Activated CD8-positive, alpha-beta memory T cell treated with anti-CD3 and anti-CD28 coated beads for 24 hours (primary cell): ENCODE measurements at places on chromosomes 1 and 21.

DNA sequence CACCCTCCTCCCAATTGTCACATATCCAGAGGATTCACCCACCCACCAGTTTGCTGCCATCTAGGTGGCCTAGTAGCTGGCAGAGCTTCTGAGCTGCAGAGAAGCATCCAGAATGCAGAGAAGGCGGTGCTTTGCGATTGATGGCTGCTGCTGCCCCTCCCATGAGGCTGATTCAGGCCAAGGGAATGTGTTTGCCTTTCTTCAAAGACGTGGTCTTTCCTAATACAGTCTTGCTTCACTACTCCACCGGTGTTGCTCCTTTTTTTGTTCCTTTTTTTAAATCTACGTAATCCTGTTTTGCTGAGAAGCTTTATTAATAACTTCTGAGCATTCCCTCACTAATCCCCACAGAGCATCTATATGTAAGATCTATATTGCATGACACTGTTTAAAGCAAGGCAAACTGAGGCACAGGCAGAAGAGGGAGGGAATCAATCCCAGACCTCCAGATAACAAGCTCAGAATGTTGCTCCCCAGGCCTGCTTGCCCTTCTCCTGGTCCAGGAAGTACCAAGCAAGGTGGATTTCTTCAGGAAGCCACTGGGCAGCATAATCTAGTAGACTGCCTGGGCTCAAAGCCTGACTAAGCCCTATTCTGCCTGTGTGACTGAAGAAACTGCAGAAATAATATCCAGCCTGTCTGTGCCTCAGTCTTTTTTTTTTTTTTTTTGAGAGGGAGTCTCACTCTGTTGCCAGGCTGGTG is 275.5 kb upstream of the FMN2 start:
- DNase-seq, result no peak

DNA sequence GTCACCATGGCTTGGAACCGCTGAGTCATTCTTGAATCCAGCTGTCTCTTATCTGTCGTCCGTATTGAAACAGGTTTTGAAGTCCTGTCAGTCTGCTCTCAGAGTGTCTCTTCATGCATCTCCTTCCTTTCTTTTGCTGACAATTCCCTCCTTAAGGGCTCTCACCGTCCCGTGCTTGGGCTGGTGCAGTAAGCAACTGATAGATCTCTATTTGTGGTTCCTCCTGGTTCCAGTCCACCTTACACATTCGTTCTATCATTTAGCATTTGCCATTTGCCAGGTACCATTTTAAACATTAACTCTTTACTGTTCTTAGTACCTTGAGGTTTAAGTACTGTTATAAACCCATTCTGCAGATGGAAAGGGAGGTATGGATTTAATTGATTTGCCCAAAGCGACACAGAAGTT is 88.9 kb downstream of the DYRK1A start:
- DNase-seq, result no peak

DNA sequence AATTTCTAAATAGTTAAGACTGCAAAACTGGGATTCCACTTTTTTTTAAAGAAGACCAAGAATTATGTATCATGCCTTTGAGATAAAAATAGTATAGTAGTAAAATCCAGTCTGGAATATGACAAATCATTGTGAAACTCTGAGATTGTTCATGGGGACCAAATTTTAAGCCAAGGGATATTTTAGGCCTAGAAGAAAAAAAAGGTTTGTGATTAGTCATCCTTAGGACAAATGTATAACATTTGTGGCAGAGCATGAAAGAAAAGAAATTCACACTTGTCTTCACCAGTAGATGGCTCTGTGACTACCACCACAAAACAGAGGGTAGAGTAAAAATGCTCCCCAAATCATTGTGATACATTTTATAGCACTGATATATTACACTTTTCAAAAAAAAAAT is 226.1 kb downstream of the KCTD3 start:
- no peak for DNase-seq

- no peak for DNase-seq
Measured at GRCh38 chr1:65083263-65083896, 64.6 kb upstream of the AK4 start.

DNA sequence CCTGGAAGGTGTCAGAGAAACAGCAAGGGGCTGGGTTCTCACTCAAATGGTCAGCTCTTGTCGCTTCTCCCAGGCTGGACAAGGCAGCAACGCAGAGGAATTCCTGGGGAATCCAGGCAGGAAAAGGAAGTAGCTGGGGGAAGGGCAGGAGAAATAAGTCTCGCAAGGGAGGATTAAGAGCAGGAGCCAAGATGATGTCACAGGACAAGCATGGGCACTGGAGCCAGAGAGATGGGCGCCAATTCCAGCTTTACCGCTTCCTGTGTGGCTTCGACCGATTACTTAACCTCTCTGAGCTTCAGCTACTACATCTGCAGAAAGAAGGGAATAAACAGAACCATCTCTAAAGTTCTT is 70.5 kb downstream of the SSBP3 start:
- no peak for DNase-seq

GRCh38 chr1:11533790-11534787 is 55.1 kb downstream of the DISP3 start:
- no peak for DNase-seq

DNA sequence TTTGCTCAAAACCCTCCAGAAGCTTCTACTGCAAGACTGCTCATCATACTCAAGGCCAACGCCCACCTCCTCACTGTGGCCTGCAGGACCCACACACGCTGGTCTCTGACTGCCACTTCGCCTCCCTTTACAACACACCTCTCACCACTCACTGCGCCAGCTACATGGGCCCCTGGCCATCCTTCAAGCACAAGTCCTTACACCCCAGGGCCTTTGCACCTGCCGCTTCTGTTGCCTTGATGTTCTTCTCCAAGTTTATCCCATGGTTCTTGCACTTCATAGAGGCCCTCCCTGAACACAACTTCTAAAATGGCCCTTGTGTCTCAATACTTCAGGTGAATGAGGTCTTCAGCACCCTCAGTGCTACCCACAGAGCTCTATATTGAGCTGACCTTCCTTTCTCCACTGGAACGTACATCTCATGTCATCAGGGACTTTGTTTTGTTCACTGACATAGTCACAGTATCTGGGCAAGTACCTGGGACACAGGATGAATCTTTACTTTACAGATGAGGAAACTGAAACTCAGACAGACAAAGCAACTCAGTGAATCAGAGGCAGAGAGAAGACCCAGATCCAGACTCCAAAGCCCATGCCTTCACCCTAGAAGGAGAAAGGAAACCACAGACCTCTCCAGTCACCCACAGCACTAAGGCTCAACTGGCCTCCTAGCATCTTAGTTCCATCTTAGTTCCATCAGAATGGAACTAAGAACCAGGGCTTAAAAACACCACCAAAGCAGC is 34.7 kb upstream of the CLSTN1 start:
- no peak for DNase-seq

DNA sequence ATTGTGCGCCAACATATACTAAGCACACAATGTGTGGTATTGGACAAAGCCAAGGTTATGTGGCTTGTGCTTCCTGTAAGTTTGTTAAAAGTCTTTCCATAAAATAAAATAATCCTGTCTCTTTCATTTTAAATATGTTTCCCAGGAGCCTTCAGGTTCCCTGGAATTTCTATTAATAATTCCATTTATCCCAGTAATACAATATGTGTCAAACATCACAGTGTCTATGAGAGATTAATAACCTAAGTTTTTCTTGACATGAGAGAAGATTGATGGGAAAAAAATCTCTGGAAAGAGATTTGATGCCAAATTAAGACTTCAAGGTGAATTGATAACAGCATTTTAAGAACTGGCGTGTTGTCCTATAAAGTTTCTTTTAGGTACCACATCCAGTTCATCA is 507.0 kb downstream of the TTLL7 start:
- no peak for DNase-seq
